ENCODE measurements at places on chromosomes 3 and 15. TPM values are rescaled to one million over a fixed set of nuclear protein-coding genes. Genes with fewer than 3 reads are reported as not detected.

TM4SF18 gene
- 40.4 TPM for total RNA-seq

SLC27A2 gene
- total RNA-seq: 35.5 TPM

MSL2 gene
- 6.5 TPM for total RNA-seq

ALDH1A2 gene
- not detected for total RNA-seq

PLA2G4D gene
- total RNA-seq: not detected

GOLGA6L10 gene
- total RNA-seq: 0.69 TPM

PLS1 gene
- total RNA-seq: 11.8 TPM
